ENCODE measurements at places on chromosomes 5 and 9. TPM values are rescaled to one million over a fixed set of nuclear protein-coding genes. Genes with fewer than 3 reads are reported as not detected.

Gene HSPB3
- not detected for total RNA-seq

Gene LRRC70
- total RNA-seq: 0.86 TPM

Gene AGXT2
- not detected for total RNA-seq

Gene GDNF
- total RNA-seq: 0.36 TPM

DNA sequence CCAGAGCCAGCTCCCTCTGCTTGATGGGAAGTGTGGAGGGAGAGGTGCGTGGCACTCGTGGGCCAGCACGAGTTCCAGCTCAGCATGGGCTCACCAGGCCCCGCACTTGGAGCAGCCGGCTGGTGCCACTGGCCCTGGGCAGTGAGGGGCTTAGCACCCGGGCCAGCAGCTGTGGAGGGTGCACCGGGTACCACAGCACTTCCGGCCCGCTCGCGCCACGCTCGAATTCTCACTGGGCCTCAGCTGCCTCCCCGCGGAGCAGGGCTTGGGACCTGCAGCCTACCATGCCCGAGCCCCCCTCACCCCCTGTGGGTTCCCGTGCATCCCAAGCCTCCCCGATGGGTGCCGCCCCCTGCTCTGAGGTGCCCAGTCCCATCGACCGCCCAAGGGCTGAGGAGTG is 98.4 kb downstream of the DCP2 start:
- H3K4me3 ChIP-seq: no peak overlapping the region
- no peak overlapping the region for H3K27ac ChIP-seq
- no peak for DNase-seq
- peaks cover 8% of the 10 kb centered on the region for H3K27me3 ChIP-seq
- peaks cover 4% of the 10 kb centered on the region for H3K36me3 ChIP-seq

- peaks cover 62% of the 10 kb centered on the region for H3K4me1 ChIP-seq
- peaks cover 15% of the 10 kb centered on the region for H3K36me3 ChIP-seq
- no peaks in the 10 kb centered on the region for H3K27me3 ChIP-seq
- H3K27ac ChIP-seq: no peak overlapping the region
- DNase-seq: no peak
Measured at GRCh38 chr5:157855404-157855994, 3.4 kb downstream of the CLINT1 start.

DNA sequence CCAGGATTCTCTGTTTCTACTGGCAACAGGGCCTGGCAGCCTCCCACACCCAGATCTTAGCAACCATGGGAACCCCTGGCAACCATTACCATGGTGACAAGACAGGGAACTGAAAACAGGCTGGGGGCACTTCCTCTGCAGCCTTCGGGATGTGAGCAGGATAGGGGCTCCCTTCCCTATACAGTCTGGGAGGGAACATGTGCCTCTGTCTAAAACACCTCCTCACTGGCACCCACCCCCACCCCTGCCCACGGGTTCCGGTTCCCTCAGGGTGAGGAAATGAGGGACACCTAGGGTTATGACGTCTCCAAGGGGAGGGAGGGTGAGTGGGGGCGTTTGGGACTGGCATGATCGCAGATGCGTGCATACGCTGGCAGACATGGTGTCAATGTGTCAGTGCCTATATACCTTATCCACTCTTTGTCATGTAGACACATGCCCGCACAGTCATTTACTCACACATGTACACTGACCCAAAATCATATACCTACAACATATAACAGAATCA is 3.0 kb upstream of the DNAJB5 start:
- peak overlapping the region; percentile 90 for H3K27ac ChIP-seq
- peaks cover 84% of the 10 kb centered on the region for H3K4me1 ChIP-seq
- H3K27me3 ChIP-seq: no peaks in the 10 kb centered on the region
- H3K4me3 ChIP-seq: peak overlapping the region; percentile 37

DNA sequence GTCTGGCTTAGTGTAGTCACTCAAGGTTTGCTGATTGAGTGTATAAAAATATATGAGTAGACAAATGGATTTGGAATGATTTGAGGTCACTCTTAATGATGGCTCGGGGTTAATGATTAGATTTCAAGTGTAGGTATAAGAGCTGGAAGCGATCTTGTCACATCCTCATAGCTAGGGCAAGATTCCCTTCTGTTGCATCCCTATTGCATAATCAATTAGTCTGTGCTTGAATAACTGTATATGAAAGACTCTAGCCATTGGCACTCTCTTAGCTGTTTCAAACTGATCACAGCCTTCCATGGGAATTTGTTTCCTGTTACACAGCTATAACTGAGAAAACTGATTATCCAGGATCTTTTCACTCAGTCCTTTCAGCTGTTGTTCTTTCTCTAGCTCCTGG is 811.6 kb downstream of the TLE4 start:
- no peak for DNase-seq
- no peaks in the 10 kb centered on the region for H3K27me3 ChIP-seq
- H3K27ac ChIP-seq: no peak overlapping the region
- no peaks in the 10 kb centered on the region for H3K36me3 ChIP-seq
- H3K4me1 ChIP-seq: no peaks in the 10 kb centered on the region

- no peak overlapping the region for H3K4me3 ChIP-seq
- H3K27ac ChIP-seq: no peak overlapping the region
- no peak for DNase-seq
- H3K4me1 ChIP-seq: no peaks in the 10 kb centered on the region
- H3K36me3 ChIP-seq: no peaks in the 10 kb centered on the region
Measured at GRCh38 chr5:155831491-155831890, 495.5 kb upstream of the SGCD start.

DNA sequence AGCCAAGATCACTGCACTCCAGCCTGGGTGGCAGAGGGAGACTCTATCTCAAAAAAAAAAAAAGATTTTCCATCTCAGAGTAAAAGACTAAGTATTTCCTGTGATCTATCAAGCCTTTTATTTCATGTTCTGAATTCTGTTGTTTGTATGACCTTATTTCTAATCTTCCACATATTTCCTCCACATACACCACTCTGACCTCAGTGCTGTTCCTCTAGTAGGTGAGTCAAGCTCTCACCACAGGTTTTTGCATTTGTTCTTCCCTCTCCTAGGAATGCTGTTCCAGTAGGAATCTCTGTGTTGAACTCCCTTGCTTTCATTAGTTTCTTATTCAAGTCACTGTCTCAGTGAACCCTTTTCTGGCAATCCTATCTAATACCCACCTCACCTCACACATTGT is 68.1 kb downstream of the INVS start:
- no peaks in the 10 kb centered on the region for H3K4me1 ChIP-seq
- no peak for DNase-seq
- H3K27ac ChIP-seq: no peak overlapping the region

DNA sequence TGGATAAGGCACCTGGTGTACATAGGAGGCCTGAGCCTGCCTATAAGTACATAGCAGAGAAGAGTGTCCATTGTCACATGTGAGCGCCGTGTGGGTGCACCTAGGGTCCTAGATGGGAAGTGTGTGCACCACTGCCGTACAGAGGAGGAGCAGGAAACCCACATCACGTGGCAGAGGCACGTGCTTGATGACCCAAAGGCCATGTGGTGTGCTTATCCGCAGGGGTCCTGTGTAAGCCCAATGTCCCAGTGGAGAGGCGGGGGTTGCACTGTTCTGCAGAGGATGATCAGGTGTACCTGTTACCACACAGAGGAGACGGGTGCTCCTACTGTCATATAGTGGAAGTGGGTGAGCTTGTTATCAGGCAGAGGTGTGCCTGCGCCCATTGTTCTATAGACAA is 354.1 kb upstream of the IRX2 start:
- H3K27ac ChIP-seq: no peak overlapping the region
- H3K27me3 ChIP-seq: peaks cover 8% of the 10 kb centered on the region
- no peak for DNase-seq
- no peaks in the 10 kb centered on the region for H3K4me1 ChIP-seq
- no peak overlapping the region for H3K4me3 ChIP-seq

GRCh38 chr9:88951155-88951542 is 40.1 kb upstream of the S1PR3 start:
- H3K27me3 ChIP-seq: peaks cover 2% of the 10 kb centered on the region
- H3K4me3 ChIP-seq: no peak overlapping the region
- DNase-seq: no peak
- H3K4me1 ChIP-seq: peaks cover 14% of the 10 kb centered on the region
- no peaks in the 10 kb centered on the region for H3K36me3 ChIP-seq

DNA sequence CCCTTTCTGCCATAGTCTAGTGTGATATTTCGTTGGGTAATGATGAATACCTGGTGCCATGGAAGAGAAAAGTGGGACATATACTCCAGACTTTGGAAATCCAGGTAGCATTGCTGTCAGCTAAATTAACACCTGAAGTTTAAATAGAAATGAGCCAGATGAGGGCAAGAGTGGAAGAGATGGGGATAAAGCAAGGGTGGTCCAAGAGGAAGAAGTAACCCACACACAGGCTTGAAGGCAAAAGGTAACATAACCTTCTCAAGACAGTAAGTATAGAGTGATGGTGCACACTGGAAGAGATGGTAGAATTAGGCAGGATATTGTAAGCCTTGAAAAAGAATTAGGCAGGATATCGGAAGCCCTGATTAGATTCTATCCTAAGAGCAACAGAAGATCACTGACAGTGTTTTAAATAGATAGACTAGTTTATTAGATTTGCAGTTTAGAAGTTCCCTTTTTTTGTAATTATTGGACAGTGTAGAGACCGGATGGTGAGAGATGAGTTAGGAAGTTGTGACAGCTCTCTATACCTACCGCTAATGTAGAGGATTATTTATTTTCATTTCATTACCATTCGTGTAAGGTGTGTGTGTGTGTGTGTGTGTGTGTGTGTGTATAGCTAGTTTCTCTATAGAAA is 16.8 kb downstream of the ANXA1 start:
- no peaks in the 10 kb centered on the region for H3K27me3 ChIP-seq
- no peak for DNase-seq
- H3K4me1 ChIP-seq: peaks cover 13% of the 10 kb centered on the region
- peaks cover 45% of the 10 kb centered on the region for H3K36me3 ChIP-seq
- no peak overlapping the region for H3K27ac ChIP-seq
